ENCODE measurements at places on chromosomes 16 and 17.

GRCh38 chr16:73426433-73427160 lies 378.7 kb upstream of the ZFHX3 start:
- DNase-seq = no peak

DNA sequence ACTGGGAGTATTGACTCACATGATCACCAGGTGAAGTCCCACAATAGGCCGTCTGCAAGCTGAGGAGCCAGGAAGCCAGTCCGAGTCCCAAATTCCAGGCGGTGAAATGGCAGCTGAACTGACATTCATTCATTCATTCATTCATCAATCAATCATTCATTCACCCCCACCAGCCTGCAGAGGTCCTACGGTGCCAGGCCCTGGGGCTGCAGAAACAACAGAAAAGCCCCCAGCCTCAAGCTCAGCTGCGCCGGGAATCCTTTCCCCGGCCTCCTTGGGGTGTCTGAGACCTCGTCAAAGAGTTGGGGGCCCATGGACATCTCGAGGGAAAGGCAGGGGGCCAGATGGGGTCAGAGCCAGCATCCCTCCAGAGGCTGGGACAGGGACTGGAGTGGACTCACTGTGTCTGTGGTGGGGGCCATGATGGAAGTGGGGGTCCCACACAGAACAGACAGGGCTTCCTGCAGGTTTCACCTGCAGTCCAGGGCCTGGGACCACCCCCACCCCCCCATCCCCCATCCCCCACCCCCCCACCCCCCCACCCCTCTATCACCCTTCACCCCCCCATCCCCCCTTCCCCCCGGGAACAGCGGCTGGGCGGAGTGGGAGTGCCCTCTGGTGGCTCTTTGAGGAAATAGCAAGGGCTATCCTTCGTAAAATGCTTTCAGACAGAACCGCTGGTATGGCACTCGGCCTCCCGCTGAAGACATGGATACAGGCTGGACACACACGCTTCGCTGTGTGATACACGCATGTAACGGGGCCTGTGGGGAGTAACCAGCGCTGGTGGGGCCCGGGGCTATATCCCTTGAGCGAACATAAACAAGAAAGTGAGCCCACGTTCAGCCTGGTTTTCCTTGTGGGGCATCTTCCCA lies 8.5 kb upstream of the ZC3H18 start:
- peak; percentile 42 for DNase-seq

DNA sequence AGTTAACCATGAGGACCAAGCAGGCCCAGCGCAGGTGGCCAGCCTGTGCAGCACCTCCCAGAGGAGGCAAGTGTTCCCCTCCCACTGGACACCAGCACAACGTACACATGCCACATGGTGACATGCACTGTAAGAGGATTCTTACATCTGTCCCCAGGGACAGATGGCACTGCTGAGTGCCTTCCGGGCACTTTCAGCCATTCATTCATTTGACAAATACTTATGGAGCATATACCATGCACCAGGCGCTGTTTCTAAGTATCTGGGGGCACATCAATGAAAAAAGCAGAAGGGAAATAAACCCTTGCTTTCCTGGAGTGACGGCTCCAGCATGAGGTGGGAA lies 79.6 kb downstream of the GAS7 start:
- DNase-seq = no peak

GRCh38 chr17:19461681-19462080 lies 50.6 kb downstream of the RNF112 start:
- DNase-seq = no peak

GRCh38 chr16:22355487-22355908 lies 18.9 kb downstream of the CDR2 start:
- no peak for DNase-seq

DNA sequence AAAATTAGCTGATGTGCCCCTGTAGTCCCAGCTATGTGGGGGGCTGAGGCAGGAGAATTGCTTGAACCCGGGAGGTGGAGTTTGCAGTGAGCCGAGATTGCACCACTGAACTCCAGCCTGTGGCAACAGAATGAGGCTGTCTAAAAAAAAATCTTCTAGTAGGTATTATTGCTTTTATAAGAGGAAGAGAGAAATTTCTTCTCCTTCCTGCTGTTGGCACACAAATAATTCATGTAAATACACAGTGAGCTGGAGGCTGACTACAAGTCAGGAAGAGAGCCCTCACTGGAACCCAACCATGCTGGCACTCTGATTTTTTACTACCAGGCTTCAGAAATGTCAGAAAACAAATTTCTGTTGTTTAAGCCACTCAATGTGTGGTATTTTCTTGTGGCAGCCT lies 6.7 kb downstream of the PRDM7 start:
- DNase-seq = no peak

DNA sequence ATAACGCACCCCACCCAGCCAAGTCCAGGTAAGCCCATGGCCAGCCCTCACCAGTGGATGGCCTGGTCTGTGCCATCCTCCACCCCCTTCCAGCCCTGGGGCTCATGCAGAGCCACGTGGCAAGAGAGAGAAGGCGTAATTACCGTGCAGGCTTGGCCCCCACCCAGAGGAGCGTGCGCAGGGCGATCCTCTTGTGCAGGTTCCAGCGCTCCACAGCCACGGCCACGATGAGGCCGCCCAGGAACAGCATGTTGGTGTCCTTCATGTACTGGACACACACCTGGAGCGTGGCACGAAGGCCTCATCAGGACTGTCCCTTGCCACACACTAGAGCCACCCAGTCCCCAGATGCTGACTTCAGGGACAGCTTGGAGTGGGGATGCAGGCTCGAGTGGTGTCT lies 6.7 kb downstream of the SLC13A5 start:
- DNase-seq = no peak

- DNase-seq = no peak
Measured at GRCh38 chr17:39995438-39995837, 14.8 kb downstream of the PSMD3 start.

GRCh38 chr17:80029258-80029974 lies 6.3 kb downstream of the TBC1D16 start:
- DNase-seq = peak; percentile 51

DNA sequence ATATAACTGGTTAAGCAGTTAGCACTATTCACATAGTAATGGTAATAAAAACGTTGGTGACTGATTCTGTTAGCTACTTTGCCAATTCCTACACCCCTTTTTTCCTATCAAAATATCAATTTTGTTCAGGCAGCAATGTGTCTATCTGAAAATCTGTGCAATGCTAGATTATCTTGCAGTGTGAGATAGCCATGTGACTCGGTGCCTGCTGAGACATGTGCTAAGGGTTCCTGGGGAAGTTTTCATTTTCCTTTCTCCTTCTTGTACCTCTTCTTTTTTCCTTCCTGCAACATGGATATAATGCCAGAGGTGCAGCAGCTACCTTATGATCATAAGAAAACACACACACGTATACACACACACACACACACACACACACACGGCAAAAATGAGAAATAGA lies 100.5 kb upstream of the SHISA6 start:
- no peak for DNase-seq

- no peak for DNase-seq
Measured at GRCh38 chr17:52079496-52079895, 79.0 kb downstream of the CA10 start.

- no peak for DNase-seq
Measured at GRCh38 chr16:85735946-85736345, 14.9 kb downstream of the C16orf74 start.

DNA sequence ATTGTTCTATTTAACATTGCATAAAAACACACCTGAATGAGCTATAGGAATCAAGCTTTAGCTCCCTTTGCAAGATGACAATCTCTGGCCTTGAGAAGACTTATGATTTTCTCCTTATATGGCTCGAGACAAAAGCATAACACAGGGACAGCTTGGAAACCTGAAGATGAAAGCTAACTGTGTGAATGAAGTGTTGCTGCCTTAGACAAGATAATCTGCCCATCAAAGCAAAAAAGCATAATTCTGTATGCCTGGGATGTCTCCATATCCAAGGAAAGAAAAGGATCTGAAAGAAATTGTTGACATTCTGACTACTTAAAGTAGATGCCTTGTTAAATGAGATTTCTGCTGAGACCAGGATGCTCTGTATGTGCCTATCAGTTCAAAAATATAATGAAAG lies 526.7 kb upstream of the TOM1L1 start:
- DNase-seq = no peak

- peak; percentile 7 for DNase-seq
Measured at GRCh38 chr16:88633684-88634140, 4.7 kb upstream of the IL17C start.

DNA sequence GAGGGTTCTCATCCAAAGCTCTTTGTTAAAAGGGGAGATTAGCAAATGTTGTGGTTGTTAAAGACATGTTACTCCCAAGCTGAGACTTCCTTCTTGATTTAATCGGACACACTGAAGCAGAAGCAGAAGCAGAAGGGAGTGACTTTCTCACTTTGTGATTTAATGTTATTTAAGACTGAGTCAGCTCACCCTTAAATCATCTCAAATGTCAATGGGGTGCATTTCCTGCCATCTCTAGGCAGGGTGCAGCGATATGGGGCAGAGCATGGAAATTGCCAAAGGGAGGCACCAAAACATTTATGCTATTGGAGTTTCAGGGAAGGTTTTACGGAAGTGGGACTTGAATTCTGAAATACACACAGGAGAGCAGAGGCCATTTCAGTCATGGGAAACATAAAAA lies 283.6 kb downstream of the ABCC12 start:
- DNase-seq = no peak

- no peak for DNase-seq
Measured at GRCh38 chr17:34398990-34399389, 36.0 kb upstream of the CCL1 start.

DNA sequence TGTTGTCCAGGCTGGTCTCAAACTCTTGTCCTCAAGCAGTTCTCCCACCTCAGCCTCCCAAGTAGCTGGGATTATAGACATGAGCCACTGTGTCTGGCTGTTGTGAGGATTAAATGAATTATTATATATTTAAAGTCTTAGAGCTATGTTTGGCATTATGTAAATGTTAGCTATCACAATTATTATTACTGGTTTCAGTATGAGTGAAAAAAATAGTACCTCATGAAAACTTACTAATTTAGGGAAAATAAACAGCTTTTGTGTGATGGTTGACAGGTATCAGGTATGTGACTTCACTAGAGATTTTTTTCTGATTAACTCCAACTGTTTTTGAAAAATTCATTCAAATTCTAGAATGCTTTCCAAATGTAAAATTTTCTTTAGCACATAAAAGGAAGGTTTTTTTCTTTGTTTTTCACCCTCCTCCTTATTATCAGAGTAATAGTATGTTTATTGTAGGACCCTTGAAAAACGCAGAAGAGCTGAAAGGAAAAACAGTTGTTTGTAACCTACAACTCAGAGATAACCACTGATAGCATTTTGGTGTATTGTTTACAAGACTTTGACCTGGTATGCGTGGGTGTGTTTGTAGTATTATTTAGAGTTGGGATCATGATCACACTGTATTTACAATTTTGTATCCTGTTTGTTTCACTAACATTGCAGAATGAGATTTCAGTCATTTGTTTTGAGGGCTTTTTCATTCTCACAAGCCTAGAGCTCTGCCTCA lies 13.2 kb downstream of the NLK start:
- DNase-seq = no peak

- DNase-seq = no peak
Measured at GRCh38 chr17:83121921-83122820, 42.8 kb downstream of the METRNL start.

DNA sequence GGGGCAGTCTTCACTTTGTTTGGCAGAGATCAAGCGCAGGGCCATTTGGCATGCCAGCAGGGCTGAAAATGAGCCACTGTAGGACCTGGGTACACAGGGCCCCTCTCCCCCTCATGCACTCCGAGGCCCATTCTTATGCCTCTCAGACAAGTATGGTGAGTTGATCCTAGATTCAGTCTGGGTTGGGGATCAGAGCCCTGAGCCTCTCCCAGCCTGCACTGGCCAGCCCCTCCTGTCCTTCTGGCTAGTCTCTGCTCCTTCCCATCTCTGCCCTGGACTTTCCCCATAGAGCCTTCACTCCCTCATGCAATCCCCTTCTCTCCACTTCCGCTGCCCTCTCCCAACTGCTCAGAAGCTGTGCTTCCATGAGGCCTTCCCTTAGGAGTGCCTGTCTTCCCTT lies 31.0 kb downstream of the SMARCE1 start:
- no peak for DNase-seq

DNA sequence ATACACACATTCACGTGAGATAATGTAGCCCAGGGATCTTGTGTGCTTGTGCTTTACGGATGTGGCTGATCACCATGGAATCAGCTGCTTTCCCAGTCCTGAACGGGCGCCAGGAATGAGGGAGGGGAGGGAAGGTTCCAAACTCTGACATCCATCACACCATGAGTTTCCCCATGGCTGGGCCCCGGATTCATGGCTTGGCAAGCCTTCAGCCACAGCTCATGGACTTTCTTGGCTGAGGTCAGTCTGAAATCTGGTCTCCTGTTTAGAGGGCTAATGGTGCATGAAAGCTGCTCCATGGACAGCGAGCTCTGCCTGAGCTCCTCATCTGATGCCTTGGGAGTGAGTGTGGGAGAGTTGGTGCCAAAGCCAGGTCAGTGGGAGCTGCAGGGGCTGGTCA lies 767.6 kb upstream of the EEF2KMT start:
- DNase-seq = no peak

DNA sequence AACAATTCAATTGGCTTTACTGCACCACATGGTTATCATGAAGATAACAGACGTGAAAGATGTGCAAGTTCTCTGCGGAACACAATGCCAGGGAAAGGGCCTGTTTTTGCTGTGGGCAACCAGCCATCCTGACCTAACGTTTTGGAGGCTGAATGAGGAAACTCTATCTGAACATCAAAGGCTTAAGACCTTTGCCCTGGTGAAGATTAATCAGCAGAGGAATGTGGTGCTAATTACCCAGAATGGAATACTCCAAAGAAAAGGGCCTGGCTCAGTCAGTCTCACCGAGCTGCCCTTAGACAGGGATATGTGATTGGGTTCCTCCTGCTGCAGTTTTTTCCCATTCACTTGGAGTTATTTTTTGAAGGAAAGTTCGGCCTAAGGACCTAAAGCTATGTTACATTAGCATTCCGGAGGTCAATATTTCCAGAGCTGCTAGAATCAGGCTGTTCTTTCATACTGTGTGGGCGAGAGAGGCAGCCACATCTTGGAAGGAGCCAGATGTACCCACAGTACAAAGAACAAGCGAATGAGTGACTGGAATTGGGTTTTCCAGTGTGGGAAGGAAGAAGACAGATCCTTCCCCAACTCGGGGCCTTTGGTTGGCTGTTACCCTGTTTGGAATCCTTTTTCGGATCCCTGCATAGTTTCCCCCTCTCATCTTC lies 15.5 kb downstream of the ASIC2 start:
- no peak for DNase-seq

DNA sequence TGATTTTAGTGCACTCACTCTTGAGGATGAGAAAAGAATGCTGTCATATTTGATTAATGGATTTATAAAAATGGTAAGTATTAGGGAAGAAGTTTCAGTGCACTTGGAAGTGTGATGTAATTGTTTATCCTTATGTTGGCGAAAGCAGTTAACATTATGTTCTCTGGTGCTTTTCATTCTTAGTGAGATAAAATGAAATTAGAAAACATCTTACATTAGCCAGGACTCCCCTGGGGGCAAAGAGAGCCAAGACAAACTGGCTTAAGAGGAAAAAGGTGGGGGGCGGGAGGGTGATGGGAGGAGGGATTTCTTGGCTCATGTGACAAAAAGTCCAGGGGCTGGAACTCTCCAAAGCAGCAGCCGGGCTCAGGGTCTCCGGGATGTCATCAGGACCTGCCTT lies 73.2 kb downstream of the KNOP1 start:
- no peak for DNase-seq

- DNase-seq = no peak
Measured at GRCh38 chr17:58337210-58337599, 8.6 kb upstream of the TSPOAP1 start.

- DNase-seq = no peak
Measured at GRCh38 chr17:64126918-64127317, 3.0 kb downstream of the ERN1 start.

GRCh38 chr17:82880620-82881323 lies 41.0 kb upstream of the ZNF750 start:
- DNase-seq = no peak
